ENCODE measurements at places on chromosomes 1 and 21. TPM values are rescaled to one million over a fixed set of nuclear protein-coding genes. Genes with fewer than 3 reads are reported as not detected.

- DNase-seq, result no peak
Measured at GRCh38 chr1:52239708-52240001, 97.8 kb downstream of the ZFYVE9 start.

DNA sequence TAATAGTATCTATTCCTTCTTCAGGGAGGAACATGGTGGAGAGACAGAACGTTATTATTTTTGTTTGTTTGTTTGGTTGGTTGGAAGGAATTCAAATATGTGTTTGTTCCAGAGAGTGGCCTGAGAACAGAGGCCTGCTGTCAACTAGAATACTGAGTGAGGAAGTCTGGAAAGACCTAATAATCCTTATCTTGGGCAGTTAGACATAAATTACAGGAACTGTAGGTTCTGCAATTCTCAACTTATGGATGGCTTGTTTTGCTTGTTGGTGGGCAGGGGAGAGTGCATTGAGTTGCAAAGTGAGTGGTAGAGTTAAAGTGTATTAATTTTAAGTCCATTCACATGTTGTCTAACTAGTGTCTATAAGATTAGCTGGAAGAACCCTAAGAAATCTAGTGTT is 197.6 kb downstream of the BACH1 start:
- no peak for DNase-seq

DNA sequence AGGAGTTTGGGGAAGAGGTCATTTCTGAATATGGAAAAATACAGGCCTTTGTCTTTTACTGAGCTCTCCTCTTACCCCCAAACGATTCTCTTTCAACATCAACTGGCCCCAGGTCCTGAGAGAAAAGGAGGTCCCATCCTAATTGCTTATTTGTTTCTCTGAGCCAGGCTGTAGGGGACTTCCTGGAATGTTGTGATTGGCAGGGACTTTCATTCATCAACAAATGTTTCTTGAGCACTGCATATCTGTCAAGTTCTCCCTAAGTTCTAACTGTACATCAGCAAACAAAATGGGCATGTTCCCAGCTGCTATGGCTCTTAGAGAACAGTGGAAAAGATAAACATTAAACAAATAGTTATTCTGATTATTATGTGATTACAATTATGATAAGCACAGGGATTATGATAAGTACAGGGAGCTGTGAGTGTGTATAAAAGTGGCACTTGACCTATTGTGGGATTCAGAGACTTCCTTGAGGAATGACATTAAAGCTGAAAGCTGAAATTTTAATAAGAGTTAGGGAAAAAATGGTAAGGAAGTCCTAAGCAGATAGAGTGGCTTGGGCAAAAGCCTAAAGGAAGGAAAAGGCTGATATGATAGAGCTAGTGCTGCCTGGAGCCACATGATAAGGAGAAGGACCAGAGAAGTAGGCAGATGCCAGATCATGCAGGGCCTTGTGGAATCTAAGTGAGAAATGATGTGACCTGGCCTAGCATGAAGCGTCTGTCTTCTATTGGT is 11.6 kb downstream of the GPX7 start:
- DNase-seq, result no peak

DNA sequence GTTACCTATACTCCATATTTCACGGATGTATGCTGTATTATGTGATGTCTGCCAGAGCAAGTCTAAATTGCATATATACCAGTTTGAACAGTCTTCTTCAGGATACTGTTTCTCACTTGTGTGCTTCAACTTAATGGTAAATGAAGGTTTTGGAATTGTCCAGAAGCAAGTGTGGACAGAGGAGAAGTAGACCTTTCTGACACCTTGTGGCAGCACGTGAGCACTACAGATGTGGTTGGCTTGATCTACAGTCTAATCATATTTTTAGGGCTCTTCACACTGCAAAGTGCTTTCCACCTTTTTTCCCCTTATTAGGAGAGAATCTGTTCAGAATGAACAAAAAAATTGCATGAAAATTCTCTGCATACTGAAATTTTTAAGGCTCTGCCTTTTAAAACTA is 10.9 kb downstream of the MORC3 start:
- peak; percentile 62 for DNase-seq

DNA sequence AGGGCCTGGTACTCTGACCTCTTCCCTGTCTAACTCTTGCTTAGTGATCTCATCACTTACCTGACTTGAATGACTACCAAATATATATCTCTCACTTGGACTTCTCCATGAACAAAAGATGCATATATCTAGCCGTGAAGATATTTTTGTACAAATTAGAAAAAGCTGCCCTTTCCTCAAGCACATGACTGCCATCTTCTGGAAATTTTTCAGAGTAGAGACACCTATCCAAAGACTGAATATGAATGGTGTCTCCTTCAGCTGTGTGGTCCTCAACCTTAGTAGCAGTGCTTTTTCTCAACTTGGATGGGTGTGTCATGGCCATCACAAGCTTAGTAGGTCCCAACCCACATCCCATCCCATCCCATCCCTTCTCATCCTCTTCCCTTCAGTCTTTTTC is 142.3 kb downstream of the DNM3 start:
- DNase-seq, result no peak

DNA sequence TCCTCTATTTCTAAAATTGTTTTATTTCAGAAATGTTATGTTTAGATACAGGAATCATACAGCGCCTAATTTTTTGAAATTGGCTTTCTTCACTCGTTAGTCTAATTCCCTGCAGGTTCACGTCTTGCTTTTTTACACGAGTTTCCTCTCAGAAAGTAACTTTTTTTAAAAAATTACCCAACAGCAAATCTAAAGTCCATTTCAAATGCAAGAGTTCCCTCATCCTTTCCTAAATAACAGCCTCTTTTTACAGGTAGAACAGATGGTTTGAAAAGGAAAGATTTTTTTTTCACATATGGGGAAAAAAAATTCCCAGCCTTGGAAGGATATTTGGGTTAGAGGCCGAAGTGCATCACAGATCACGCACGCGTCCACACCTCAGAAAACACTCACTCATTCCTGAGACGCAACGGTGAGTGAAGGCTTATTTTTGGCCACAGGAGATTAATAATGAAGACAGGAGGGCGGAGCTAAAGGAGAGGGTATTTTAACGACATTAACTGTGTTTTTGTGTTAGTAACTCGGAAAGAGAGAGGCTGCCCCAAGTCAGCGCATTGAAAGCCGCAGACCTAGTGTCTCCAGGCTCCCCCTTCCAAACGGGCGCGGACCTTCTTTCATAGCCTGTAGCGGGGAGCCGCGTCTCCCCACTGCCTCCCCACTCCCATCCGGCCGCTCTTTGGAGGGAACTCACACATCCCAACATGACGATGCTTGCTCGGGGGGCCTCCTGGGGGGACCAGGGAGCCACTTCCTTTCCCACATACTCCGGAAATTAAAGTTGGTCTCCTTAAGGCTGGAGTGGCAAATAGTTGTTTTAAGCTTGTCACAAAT is 969 bp upstream of the RIPK4 start:
- peak; percentile 34 for DNase-seq

DNA sequence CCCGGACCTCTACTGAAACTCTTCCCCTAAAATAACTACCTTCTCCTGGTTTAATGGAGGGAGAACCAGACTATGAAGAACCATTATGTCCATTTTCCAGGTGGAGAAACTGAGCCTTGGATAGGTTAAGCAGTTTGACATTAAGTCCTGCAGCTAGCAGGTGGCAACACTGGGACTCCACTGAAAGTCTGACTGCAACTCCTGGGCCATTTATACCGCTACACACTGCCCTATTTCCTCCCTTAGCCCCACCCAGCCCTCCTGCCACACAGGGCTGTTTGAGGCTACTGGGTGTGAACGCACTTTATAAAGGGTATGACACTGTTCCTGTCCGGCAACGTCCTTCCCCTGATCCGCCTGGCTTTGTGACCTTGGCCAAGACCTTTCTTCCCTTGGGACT is 511 bp upstream of the INPP5B start:
- peak; percentile 16 for DNase-seq

GRCh38 chr1:197955486-197956394 is 38.6 kb downstream of the LHX9 start:
- DNase-seq, result no peak

DNA sequence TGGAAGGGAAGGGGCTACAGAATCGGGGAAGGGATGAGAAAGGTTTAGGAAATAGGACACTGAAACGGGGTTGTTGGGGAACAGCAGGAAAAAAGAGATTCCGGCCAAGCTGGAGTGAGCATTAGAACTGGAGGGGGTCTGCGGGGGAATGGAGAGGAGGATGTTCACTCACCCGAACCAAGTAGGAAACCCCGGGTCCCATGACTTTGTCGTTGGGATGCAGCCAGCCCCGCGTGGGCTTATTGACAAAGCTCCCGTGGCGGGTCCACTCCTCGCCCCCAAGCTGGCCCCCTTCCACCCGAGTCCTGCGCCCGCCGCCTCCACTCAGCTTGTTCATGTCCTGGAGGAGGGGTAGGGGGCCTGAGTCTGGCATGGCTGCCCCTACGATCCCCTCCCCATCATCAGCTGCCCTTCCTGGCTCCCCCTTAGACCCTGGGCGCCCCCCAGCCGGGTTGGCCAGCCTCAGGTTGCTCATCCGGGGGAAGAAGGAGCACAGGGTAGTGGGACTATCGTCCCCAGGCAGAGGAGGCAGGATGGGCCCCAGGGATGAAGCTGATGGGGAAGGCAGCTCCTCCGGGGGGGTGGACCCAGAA is 591 bp downstream of the SHC1 start:
- DNase-seq, result no peak

DNA sequence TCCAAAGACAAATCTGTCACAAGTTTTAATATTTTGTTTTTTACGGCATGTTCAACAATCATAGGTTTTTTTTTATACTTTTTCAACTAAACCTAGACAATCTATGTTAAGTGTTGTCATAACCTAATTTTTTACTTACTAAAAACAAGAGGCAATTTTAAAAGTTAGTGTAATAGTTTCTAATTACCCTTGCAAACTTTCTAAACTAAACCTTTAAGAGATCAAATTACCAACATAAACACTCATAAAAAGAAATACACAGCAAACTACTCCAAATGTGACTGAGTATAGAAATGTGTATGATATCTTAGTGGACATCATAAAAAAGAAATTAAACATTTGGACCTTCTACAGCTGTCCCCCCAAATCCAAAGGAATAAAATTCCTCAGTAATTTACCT is 10.0 kb downstream of the ZNF281 start:
- DNase-seq, result no peak

DNA sequence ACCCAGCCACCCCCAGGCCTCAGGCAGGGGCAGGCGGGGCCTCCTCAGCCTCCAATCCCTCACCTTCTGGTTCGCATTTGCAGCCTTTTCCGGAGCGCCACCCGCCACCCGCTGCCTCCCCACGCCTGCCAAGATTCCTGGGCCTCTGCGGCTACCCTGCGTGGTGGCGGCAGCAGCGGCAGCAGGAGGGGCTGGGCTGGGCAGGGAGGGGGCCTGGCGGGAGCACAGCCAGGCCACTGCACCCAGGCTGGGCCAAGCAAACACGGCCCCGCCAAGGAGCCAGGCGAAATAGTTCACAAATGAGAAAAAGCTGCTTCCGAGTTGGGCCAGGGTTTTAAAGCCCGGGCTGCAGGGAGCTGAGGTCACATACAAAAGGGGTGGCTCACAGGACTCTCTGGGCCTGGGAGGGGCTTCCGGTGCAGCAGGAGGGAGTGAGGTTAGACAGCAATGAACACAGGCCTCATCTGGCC is 9.8 kb downstream of the COL8A2 start:
- DNase-seq, result no peak

DNA sequence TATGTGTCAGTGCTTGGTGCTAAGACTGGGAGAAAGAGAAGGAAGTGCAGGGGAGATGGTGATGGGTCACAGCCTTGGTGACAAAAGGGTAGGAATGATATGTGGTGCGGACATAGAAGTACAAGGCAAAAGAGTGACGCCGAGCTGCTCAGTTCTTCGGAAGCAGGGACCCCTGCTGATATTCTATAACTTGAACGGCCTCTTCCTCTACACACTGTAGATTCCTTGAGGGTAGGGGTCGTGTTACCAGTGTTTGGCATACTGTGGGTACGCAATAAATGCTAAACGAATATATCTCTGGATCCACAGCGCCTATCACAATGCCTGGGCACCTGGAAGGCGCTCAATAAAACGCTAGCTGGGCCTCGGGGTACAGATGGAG is 488 bp downstream of the DBT start:
- no peak for DNase-seq

DNA sequence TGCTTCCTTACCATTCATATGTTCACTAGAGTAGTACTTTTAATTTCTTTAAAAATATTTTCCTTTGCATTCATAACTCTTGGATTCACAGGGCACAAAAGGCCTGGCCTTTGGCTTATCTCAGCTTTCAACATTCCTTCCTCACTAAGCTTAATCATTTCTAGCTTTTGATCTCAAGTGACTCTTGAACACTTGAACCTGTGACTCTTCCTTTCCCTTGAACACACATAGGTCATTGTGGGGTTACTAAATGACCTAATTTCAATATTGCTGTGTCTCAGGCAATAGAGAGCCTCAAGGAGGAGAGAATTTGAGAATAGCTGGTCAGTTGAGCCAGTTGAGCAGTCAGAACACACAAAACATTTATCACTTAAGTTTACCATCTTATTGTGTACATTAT is 49.9 kb downstream of the COL11A1 start:
- no peak for DNase-seq

GRCh38 chr1:19633106-19633505 is 11.0 kb upstream of the NBL1 start:
- no peak for DNase-seq

DNA sequence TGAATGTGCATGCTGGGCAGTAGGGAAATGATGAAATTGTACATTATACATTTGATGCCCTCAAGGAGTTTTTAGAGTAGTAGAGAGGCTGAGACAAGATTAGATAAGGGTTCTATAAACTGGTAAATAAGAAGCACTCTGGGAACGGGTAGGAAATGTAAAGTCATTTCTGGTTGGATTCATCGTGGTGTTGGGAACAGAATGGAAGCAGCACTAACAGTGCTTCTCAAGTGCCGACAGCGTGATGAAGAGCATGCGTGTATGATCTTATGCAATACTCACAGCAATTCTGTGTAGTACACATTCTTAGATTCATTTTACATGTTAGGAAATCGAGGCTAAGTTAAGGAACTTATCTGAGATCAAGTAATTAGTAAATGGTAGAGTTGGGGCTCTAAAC is 45.9 kb downstream of the GPR88 start:
- no peak for DNase-seq

Gene PEAR1
- polyA plus RNA-seq, result not detected

Gene FAM43B
- not detected for polyA plus RNA-seq

Gene SPRR2G
- not detected for polyA plus RNA-seq

Gene SPRR2D
- polyA plus RNA-seq, result not detected

Measured in CD4-positive, CD25-positive, alpha-beta regulatory T cell (primary cell).